ENCODE measurements at places on chromosomes 2 and 18.

- no peak for DNase-seq
Measured at GRCh38 chr2:172281648-172282570, 145.5 kb upstream of the ITGA6 start.

DNA sequence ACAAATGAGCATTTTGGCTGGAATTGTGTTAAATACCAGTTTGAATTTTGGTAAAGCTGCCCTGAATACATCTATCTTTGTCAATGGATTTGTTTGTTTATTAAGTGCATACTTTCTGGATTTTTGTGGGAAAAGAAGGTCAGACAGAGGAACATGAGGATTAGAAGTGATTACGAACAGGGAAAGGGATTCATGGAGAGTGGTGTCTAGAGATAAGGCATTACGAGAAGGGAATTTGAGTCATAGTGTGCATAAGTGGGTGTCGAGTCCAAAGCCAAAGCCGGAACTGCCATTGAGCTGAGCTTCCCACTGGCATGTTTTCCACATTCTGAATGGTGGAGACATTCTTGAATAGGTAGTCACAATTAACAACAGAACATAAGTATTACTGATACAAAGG, 68.9 kb upstream of the EFEMP1 start:
- no peak for DNase-seq

DNA sequence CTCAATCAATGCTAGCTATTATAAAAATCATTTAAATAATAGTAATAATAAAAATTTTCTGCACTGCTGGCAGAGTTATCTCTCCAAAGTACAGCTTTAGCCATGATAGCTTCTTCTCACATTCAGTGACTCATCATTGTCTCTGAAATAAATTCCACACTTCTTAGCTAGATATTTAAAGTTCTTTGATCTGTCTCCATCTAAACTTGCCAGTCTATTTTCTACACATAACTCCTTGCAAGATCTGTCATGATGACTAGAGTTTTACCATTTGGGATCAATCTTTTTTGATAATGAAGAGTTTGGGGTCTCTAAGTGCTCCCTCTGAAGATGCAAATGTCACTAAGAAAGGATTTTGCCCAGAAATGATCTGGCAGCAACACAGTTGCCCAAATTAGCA, 155.4 kb upstream of the LHCGR start:
- DNase-seq, result no peak

DNA sequence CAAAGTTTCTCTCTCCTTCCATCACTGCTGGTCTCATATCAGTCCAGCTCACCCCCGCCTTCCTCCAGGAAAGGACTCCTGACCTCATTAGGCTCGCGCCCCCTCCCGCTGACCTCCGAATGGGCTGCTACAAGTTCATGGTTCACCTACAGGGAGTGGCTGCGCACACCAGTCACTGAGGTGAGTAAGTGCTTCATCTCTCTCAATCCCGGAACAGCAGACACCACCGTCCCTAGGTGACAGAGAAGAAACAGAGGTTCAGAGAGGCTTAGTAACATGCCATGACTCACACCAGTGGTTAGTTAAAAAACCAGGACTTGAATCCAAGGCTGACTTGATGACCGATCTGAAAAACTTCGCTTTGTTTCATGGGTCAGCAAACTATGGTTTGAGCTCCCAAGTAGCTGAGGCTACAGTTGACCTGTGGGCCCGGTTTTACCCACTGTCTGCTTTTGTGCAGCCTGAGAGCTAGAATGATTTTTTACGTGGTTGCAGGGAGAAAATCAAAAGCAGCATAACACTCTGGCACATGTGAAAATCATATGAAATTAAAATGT, 42.0 kb downstream of the ZFP36L2 start:
- DNase-seq, result peak; percentile 51

- no peak for DNase-seq
Measured at GRCh38 chr2:17757321-17757720, 3.4 kb downstream of the GEN1 start.

DNA sequence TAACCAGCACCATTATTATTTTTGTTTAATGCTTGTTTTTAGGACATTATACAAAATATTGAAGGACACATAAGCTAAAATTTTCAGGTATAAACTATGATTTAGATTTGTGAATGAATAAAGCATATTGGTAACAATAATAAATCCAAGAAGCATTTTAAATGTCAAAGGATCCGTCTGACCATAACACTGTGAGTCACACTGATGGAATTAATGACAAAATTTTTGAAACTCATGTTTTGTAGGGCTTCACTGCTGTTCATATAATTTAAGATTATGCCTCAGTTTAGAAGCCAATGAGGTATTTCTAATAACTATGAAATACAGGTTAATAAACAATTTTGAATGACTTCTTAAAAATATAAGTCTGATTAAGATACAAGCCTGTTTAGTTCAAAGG, 124.6 kb downstream of the TMEFF2 start:
- no peak for DNase-seq

- no peak for DNase-seq
Measured at GRCh38 chr2:6297238-6297637, 568.5 kb downstream of the CMPK2 start.

GRCh38 chr2:69436596-69436937, 668 bp downstream of the NFU1 start:
- no peak for DNase-seq

GRCh38 chr18:21451851-21452250, 148.7 kb downstream of the ESCO1 start:
- DNase-seq, result no peak

- no peak for DNase-seq
Measured at GRCh38 chr2:8138923-8139667, 542.8 kb upstream of the ID2 start.

GRCh38 chr2:228657807-228658402, 476.4 kb upstream of the SPHKAP start:
- DNase-seq, result no peak

GRCh38 chr2:46945671-46946070, 30.1 kb upstream of the MCFD2 start:
- no peak for DNase-seq

DNA sequence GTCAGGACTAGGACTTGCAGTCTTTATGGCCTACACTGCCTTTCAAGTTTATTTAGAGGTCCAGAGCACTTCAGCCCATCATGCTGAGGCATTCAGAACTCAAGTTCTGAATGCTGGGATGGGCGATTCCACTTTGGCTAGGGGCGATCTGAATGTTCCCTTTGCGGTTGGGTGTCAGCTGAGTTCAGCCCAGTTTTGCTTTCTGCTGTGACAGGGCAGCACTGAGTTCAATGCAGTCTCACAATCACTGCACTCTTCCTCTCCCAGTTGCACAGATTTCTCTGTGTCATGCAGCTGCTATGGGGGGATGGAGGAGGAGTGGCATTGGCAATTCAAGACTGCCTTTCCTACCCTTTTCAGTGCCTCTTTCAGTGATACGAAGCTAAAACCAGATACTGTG, 1232.0 kb upstream of the FAM98A start:
- no peak for DNase-seq

GRCh38 chr2:138492160-138492559, 9.4 kb upstream of the SPOPL start:
- DNase-seq, result no peak

DNA sequence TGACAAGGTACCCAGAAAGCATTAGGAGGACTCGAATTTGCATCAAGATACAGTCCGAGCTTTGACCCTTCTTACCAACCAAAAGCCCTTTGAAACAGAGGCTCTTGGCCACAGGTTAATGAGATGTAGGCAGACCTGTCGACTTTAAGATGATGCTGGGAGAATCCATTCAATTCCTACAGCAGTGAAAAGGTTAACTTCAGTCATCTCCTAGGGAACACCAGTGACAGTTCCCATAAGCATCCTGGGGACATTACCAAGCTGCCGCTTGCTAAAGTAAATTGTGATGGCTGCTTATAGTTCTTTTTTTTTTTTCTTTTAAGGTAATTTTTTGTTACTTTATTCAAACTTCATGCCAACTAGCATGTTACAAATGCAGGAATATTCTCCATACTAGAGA, 379.3 kb downstream of the SOX11 start:
- no peak for DNase-seq

DNA sequence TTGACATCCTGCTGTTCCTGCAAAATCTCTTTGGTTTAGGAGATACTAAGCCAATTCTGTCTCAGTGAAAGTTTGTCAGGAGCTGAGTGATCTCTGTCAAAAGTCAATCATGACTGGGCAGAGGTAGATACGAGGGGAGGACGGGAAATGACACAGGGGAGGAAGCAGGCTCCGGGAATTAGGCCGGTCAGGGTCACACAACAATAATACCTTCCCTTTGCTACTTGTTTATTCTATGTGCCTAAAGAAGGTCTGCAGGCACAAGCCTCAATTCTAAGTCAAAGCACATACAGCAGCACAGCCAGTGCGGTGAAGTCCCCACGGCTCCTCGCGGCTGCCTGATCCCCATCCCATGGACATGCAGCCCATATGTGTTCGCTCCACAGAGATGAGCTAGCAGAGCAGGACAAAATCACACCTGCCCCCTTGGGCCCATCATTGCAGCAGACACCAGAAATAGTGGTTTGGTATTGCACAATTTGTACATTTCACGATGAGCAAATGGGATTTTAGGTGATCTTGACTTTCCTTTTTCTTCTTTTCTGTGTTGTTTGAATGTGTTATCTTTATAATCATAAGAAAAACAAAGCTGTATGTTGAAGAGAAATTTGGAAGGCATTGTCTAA, 141.4 kb downstream of the VAPA start:
- no peak for DNase-seq

GRCh38 chr2:218720048-218721041, 9.7 kb downstream of the TTLL4 start:
- no peak for DNase-seq

GRCh38 chr2:105403241-105403782, 4.5 kb upstream of the FHL2 start:
- DNase-seq, result no peak

GRCh38 chr2:84882414-84882738, 1.5 kb upstream of the TRABD2A start:
- no peak for DNase-seq

DNA sequence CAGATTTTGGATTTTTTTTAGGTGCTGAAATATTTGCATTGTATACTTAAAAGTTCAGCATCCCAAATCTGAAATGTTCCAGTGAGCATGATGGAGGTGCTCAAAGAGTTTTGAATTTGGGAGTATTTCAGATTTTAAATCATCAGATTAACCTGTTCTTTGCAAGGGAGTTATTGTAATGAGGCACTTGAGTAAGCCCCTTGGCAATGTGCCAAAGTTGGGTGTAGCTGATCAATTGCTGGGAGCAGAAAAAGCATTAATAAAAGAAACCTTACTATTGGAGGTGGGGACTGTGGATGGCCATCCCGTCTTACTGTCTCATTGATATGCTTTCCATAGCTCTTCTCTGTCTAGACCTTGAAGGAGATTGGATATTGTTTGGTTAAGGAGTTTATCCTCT, 28.3 kb downstream of the MALT1 start:
- no peak for DNase-seq

DNA sequence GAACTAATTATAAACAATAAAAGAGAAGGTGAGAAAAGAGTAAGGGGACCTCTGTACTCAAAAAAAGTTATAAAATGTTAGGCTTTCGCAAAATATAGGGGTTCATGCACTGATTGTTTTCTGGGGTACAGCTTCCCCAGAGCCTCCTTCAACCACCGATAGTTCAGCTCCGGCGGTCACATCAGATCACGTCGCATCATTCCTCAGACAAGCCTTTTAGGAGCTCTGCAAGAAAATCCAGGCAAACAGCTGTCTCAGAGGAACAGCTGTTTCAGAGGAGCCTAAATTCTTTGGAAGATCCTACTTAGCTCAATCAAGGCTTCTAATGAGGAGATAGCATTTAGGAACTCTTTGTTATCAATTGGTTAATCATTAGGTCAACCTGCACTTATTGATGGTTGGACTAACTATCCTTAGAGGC, 78.7 kb downstream of the MYCN start:
- DNase-seq, result no peak

DNA sequence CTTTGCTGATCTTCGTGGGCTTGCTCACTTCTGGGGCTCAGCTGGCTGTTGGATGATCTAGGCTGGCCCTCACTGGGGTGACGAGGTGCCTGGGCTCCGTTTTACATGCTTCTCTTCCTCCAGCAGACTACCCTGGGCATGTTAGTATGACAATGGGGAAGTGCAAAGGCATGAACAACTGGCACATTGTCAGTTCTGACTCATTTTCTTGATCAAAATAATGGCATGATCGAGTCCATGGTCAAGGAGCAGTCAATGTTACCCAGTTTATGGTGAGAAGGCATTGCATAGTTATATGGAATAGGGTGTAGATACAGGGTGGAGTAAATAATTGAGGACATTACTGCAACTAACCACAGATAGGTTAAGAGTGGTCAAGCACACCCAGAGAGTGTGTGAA, 10.0 kb upstream of the UPP2 start:
- no peak for DNase-seq

DNA sequence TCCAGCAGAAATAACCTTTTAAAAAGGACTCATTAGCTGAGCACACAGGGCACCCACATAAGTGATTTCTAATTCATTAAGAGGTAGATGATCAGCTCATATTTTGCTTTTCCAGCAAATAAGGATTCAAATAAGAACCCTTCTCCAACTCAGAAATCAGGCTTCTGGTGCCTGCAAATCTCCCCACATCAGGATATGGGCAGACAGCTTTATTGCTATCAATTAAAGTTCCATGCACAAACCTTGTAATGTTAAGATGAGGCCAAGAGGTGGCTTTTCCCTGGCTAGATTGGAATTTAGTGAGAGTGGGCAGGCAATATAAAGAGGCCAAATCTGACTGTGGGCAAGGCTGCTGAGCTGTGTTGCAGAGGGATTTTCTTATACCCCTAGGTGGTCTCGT, 193.6 kb downstream of the SH3RF3 start:
- DNase-seq, result no peak

DNA sequence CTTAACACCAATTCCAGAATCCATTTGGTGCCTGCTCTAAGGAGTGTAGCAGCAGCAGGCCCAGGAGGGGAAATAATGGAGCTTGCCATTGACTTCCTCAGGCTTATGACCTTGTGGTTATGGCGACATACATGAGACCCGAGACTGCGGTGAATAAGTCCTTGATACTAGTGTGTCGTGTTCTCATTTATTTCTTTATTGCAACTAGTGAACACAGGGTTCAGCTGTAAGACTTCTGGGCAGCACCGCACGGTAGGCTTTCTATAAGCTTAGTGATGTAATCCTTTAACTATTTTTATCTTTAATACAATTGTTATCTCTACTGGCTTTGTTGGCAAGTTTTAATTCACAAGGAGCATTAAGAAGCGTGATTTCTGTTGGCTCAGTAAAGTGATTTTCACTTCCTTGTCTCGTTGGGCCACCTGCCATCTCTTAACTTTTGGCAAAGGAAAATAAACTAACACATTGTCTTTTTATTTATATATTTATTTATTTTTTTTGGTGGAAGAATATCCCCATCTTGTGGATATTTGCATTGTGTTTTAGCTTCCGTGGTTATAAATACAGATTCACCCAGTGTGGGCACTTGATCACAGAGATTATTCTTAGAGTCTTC, 139.8 kb downstream of the LTBP1 start:
- DNase-seq, result no peak

GRCh38 chr18:80177128-80177527, 68.1 kb downstream of the ADNP2 start:
- no peak for DNase-seq

Data from activated CD4-positive, CD25-positive, alpha-beta regulatory T cell treated with anti-CD3 and anti-CD28 coated beads, Interleukin-2, amount 50 U/mL, for 72 hours (primary cell).